CD4-positive, alpha-beta T cell treated with Interleukin-1 beta for 1 hour (primary cell): ENCODE measurements at places on chromosomes 5 and 9.

- no peak for DNase-seq
These were observed 182.7 kb downstream of the NR3C1 start for GRCh38 chr5:143220748-143221251.

DNA sequence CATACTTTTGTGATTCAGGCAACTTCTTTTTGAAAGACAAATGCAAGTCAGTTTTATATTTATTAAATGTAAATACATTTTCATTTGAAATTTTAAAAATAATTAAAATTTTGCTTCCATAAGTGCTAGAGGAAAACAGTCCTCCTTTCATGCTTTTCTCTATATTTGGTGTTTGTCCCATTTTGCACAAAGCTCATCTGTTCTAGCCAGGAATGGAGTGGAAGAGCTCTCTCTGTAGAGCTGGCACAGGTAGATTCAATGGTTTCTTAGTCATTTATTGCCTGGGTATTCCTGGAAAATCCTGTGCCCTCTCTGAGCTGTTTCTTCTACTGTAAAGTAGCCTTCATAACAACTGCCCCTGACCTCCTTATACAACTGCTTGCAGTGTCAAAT lies 267.6 kb upstream of the HAPLN1 start:
- no peak for DNase-seq

DNA sequence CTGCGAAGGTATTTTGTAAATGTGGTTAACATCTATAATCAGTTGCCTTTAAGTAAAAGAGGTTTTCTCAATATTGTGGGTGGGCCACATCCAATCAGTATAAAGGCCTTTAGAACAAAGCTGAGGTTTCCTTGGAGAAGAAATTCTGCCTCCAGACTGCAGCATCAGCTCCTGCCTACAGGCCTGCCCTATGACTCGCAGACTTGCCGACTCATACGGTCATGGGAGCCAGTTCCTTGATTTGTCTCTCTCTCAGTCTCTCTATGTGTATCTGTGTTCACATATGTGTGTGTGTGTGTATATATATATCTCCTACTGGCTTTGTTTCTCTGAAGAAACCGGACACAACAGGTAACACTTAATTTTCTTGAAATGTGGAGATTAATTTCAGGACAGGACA lies 45.3 kb downstream of the SLC36A1 start:
- DNase-seq: no peak

- DNase-seq: no peak
These were observed 747.3 kb upstream of the C9orf72 start for GRCh38 chr9:28320616-28321015.

GRCh38 chr5:137366526-137366925 lies 132.6 kb downstream of the SPOCK1 start:
- DNase-seq: no peak

DNA sequence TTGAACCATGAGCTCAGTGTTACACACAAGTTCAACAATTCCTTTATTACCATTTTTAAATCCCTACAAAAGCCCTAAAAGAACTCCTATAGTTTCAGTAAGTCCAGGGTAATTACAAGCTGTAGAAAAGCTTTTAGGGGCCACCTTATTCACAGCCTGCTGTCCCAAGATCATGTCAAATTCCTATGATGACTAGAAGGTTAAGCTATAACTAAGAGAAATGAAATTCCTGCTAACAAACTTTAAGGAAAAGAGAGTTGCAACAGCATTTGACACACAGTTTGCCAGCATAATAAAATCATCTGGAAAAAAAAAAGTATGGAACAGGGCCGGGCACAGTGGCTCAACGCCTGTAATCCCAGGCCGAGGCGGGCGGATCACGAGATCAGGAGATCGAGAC lies 31.5 kb downstream of the TMEM245 start:
- DNase-seq: no peak

GRCh38 chr5:159100782-159101646 lies 1.3 kb upstream of the EBF1 start:
- peak; percentile 27 for DNase-seq

- no peak for DNase-seq
These were observed 16.7 kb upstream of the TAF11L2 start for GRCh38 chr5:17481378-17481777.

GRCh38 chr5:103601314-103601713 lies 38.7 kb upstream of the NUDT12 start:
- no peak for DNase-seq

GRCh38 chr5:67238191-67238590 lies 41.6 kb upstream of the CD180 start:
- DNase-seq: no peak

- DNase-seq: no peak
These were observed 24.7 kb upstream of the SLC6A19 start for GRCh38 chr5:1176473-1177391.

- DNase-seq: no peak
These were observed 51.0 kb upstream of the MPDZ start for GRCh38 chr9:13330396-13331004.

DNA sequence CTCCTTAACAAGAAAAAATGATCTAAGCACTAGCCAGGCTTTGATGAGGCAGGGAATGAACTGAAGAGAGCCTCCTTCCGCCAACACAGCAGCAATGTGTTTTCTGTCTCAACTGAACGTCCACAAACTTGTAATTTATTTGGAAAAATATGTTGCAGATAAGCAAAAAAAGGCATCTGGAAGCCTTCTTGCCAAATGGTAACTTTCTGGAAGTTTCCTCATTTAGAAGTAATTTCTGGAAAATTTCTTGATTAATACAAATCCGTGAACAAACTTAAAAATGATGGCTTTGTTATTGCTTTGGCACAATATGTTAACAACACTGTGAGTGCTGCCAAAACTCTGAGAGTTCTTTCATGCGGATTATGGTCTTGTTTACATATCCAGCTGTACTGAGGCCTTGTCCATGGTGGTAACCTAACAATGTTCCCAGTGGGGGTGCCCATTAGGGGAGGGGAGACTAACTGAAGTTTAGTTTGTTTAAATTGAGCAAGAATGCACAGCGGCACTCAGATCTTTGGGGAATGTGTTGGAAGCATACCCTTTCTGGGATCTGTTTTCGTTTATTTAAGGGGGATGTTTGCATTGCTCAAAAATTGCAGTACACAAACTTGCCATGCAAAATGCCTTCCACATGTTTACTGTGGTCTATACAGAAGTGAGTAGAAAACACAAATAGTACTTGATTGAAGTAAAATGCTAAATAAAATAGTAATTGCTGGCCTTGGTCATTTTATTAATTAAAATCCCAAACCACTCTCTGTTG lies 334.7 kb downstream of the NR2F1-AS1 start:
- no peak for DNase-seq

DNA sequence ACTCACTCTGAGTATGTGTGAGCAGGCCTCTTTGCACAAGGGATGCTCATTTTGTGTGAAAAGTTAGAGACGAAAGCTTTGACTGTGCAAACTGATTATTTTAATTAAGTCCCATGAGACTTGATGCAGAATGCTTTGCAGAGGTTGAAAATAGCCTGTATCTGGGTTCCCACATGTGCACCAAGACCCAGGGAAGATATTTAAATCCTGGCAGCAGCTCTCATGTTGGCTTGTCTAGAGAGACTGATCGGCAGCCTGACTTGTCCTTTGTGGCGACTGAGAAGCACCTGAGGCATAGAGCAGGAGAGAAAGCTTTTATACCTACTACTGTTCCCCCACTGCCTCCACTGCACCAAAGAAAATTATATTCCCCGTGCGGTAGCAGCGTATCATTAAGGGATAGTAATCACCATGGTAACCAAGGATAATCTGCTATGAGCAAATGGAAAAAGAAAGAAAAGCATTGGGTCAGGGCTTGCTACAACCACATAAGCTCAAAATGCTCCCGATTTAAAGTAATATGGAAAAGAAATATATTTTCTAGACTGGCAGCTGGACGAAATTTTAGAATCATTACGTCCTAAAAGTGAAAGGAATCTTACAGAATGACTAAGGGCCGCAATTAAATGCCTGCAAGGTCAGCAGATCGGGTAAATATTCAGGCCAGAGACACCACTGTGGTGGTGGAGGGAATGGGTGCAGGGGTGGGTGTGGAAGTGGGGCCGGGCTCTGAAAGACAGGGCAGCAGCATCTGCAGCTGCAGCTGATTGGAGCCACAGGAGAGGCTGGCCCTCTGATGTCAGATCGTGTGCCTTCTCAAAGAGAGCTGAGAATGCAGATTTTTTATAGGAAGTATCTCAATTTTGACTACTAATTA lies 135.3 kb upstream of the EPB41L4A start:
- no peak for DNase-seq

DNA sequence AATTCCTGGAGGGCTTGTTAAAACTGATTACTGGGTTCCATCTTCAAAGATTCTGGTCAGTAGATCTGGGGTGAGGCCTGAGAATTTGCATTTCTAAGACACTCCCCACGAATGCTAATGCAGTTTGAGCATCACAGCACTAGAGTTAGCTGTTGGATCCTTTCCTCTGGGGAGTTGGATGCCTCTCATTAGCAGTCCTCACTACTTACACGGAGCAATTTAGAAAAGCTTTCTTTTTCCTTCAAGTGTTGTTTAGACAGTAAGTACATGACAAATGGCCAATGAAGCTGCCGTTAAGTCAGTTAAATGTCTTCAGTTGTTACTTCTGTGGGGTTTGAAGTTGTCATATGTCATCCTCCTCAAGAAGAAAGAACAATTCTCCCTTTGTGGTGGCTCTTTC lies 74.9 kb upstream of the HMHB1 start:
- no peak for DNase-seq

DNA sequence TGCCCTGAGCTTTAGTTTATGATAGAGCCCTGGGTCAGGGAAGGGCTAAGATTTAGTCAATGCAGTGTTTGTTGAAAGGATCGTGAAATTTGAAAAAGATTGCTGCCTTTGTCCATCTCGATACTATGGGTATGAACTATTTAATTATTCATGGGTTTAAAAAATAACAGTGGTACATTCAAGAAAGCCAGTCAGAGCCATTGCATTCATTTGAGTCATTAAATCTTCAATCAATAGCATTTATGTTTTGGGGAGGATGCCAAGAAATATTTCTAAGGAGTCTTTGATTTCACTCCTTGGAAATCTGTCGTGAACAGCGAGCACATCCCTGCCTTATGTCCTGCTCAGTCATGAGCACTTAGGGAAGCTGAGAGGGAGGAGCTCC lies 54.4 kb upstream of the LRRTM2 start:
- no peak for DNase-seq

DNA sequence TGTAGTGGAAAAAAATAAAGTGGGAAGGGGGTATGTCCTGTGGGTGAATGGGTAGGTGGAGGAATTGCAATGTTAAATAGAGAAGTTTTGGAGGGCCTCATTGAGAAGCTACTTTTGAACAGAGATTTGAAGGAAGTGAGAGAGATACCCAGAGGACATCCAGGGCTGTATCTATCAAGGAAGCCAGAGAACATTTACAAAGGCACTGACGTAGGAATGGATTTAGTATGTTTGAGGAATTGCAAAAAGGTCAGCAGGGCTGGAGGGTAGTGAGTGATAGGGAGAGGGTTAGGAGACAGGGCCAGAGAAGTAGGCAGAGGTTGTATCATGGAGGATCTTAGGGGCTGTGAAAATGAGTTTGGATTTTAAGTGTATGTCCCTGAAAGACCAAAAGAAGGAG lies 13.9 kb downstream of the PTTG1 start:
- DNase-seq: no peak
